ENCODE measurements at places on chromosomes 6 and 20.
A peak's percentile ranks its signal among the peaks of the same experiment; 100 is the strongest.

GRCh38 chr6:47031656-47032055, 10.5 kb downstream of the ADGRF1 start:
- DNase-seq, result no peak

DNA sequence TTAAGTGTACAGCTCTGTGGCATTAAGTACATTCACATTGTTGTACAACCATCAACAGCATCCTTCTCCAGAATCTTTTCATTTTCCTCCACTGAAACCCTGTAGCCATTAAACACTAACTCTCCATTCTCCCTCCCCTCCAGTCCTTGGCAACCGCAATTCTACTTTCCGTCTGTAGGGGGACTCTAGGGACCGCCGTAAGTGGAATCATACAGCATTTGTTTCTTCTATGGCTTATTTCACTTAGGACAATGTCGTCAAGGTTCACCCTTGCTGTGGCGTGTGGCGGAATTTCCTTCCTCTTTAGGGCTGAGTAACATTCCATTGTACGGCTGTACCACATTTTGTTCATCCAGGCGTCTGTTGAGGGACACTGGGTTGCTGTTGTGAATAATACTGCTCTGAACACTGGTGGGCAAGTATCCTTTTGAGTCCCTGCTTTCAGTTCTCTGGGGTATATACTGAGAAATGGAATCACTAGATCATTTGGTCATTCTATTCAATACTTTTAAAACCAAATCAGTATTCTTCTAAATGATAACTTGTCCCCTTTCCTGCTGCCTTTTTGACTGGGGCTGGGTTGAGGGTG, 50.7 kb downstream of the PPP1R3G start:
- no peak for DNase-seq

GRCh38 chr6:87900160-87900698, 147.4 kb upstream of the SPACA1 start:
- DNase-seq, result no peak

- no peak for DNase-seq
These were observed 52.5 kb downstream of the TNFRSF21 start for GRCh38 chr6:47256981-47257730.

GRCh38 chr6:167053895-167054530, 54.8 kb downstream of the CEP43 start:
- DNase-seq, result no peak

- no peak for DNase-seq
These were observed 50.6 kb downstream of the HACE1 start for GRCh38 chr6:104809116-104809515.

- DNase-seq, result no peak
These were observed 654 bp downstream of the TBC1D7 start for GRCh38 chr6:13327691-13328075.

DNA sequence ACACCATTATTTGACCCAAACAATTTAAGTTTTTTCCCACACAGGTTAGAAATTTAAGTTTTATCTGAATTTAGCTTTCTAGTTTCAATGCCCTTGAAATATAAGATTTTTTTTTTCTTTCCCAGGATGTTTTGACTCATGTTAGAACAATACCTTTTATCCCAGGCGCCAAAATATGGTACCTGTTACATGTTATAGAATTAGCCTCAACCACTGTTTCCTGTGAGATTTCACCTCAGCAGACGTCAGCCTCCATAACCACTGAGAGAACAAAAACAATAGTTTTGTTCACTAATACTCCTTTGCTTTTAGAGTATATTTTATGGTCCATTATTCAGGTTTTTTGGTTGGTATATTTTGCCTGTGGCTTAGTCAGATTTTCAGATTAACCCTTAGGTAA, 302.9 kb downstream of the CDKAL1 start:
- DNase-seq, result no peak

- no peak for DNase-seq
These were observed 9.6 kb downstream of the ZNF318 start for GRCh38 chr6:43359831-43360230.

DNA sequence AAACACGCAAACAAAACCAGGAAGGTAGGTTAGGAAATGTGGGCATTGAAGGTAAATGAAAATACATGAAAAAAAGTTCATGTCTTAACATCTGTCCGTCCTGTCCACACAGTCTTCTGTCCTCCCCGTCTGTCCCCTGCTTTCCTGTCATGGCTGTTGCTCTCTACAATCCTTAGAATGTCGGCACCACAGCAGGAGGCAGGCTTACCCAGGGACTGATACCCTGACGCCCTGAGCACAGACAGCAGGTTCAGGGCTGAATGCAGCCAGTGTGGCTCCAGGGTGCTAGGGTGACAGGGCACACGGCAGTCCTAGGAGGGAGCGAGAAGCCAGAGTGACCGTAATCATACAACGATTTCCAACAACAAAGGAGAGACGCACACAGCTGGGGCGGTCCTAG, 123.7 kb downstream of the IRF4 start:
- no peak for DNase-seq

DNA sequence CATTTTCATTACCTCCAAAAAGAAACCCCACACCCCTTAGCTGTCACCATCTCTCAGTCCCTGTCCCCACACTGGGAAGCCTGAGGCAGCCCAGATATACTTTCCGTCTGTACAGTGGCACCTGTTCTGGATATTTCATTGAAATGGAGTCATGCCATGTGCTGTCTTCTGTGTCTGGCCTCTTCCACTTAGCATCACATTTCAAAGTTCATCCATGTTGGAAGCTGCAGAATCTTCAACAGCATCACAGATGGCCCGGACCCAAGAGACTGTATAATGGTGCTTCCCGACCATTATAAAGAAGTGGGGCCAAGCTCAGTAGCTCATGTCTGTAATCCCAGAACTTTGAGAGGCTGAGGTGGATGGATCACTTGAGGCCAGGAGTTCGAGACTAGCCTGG, 58.4 kb downstream of the DLGAP4 start:
- DNase-seq, result no peak

GRCh38 chr6:30321692-30322388, 4.9 kb upstream of the TRIM39 start:
- DNase-seq, result no peak

- DNase-seq, result no peak
These were observed 104.2 kb downstream of the AGPAT4 start for GRCh38 chr6:161169696-161170095.

DNA sequence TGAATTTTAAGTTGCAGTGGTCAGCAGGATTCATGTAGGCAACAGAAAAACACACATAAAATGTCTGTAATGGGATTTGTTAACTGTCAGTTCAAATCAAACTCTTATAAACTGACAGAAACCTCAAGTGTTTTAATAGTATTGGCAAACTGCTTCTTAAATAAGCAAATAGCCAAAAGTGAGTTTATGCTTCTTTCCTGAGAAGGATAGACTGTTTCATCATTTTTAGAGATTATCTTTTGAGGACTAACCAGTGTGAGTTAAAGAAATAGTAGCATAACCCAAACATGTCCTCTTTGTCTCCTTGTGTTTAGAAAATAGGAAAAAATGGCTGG, 68.0 kb downstream of the AIG1 start:
- no peak for DNase-seq

DNA sequence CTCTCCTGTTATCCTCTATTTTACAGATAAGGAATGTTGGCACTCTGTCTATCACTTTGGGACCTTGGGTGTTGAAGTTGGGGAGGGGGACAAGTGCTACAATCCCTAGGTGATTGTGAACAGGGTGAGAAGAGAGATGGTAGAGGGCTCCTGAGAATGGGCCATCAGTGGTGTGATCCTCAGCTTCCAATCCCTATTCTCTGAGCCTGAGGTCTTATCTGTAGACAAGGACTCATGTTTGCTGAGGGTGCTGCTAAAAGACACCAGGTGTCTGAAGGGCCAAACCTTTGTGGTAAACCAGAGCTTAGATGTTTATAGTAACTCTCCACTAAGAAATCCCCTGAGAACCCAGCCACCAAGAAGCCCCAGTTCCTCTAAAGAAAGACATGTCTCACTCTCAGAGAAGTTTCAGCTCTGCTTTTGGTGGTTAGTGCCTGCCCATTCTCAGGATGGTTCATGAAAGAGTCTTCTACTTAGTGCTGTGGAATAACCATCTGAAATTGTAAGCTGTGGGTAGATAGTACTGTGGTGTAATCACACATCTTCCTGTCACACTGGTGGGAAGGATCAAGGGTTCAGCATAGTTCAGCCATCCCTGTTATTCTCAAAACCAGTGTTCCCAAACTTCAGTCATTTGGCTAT, 58.2 kb upstream of the IL20RA start:
- no peak for DNase-seq

- DNase-seq, result no peak
These were observed 51.6 kb upstream of the SNAP25 start for GRCh38 chr20:10167040-10167439.

DNA sequence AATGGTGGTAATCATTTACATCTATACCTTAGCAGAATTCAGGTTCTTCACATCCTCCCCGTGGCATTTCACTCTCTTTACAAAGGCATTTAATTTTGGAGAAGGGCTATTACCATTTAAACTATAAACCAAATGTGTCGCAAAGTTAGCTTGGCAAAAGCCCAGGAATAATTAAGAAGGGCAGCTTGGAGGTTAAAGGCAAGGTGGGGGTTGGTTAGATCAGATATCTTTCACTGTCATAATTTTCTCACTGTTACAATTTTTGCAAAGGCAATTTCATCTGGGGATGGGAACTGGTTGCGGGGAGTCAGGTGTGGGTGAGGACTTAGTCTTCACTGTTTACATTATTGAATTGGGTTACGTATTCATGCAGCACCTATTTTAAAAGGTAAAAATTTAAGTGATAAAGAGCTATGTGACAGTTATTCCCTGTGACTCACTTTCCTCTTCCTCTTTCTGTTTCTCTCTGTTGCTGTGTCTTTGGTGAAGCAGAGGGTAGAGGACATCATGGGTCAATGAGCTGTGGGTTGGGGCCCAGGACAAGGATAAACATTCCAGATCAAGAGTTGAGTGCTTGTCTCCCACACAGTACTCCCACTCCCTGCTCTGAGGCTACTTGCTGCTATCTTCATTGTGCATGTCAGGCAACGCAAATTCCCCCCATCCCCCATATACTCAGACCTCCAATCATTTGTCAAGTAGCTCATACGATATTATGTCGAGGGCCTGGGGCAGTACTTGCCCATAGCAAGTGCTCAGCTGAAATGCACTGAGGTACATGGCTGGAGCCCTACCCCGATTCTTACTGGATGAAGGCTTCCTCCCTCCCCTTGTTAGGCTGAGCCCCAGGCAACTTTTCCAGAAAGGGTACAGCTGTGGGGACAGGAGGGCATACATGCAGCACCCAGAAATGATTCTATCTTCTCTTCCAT, 223.1 kb upstream of the MYLIP start:
- DNase-seq, result no peak

DNA sequence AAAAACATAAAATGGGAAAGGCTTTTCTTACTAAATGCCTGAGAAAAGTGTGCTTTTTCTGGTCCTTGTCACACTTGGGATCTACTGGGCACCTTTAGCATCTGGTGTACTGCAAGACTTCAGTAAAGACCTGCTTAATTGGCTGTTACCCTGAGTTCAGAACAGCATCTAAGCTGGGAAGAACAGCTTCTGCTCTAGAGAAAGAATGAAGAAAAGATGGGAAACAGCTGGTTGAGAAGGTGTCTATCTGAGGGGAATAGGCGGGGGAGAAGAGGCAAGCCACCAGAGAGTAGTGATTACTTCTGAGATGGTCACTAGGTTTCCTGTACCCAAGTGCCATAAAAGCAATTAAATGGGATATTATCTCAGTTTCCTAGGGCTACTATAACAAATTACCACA, 128.2 kb upstream of the SPACA1 start:
- no peak for DNase-seq

- DNase-seq, result no peak
These were observed 11.3 kb upstream of the BFSP1 start for GRCh38 chr20:17542481-17542880.

GRCh38 chr6:151452750-151453427, 963 bp upstream of the RMND1 start:
- no peak for DNase-seq

DNA sequence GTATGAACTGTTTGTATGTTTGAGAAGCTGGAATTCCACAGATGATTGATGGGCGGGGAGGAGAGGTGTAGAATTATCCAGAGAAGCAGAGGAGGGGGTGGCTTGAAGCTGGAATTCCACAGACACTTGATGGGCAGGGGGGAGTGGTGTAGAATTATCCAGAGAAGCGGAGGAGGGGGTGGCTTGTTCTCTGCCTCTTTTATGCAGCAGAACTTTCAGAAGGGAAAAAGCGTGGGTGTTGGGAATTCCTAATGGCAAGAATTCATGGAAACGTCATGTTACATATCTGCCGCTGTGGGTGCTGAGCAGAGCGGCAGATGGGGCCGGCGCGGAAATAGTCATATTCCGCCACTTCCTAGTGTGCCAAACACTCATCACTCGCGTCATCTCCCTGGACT, 167.9 kb upstream of the KCNG1 start:
- DNase-seq, result no peak

GRCh38 chr20:16803965-16804792, 56.0 kb downstream of the OTOR start:
- DNase-seq, result peak; percentile 11

DNA sequence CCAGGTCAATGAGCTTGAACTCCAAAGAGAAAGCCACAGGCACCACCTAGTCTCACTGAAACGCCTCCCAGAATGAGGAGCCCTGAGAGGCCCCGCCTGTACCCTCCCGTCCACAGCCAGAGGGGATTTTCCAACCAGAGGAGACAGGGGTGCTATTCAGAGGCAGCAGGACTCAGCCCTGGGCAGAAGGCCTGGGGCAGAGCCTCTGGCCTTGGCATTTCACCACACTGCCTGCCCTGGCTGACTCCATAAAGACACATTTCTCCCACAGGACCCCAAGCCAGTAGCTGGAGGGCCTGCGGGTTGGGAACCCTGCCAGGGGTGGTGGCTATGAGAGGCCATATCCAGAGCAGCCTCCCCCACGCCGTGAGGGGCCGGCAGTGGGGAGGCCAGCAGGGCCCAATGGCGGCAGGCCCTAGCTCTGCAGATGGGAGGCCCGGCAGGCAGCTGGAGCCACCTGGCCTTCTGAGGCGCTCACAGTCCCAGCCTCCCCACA, 159.3 kb downstream of the PREX1 start:
- no peak for DNase-seq

GRCh38 chr6:116491610-116492330, 19.7 kb upstream of the CALHM5 start:
- DNase-seq, result no peak

DNA sequence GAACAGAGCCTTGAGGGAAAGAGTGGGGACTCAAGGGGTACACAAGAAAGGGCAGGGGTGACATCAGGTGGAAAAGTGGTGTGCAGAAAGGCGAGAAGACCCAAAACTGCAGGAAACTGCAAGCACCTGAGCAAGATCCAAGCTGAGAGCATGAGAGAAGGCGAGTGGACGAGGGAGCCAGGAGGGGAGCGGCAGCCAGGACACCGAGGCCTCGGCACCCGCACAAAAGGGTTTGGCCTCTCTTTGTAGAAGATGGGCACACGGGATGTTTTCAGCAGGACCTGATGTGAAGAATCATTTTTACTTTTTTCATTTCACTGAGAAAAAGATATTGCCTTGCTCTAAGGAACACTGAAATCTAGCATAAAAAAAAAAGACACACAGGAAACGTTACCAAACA, 82.1 kb upstream of the FOXQ1 start:
- DNase-seq, result no peak

- no peak for DNase-seq
These were observed 103.4 kb upstream of the CCN2 start for GRCh38 chr6:132054525-132054924.

GRCh38 chr6:34391473-34391785, 1.0 kb downstream of the NUDT3 start:
- DNase-seq, result no peak
